ENCODE measurements at places on chromosomes 5 and 9.

DNA sequence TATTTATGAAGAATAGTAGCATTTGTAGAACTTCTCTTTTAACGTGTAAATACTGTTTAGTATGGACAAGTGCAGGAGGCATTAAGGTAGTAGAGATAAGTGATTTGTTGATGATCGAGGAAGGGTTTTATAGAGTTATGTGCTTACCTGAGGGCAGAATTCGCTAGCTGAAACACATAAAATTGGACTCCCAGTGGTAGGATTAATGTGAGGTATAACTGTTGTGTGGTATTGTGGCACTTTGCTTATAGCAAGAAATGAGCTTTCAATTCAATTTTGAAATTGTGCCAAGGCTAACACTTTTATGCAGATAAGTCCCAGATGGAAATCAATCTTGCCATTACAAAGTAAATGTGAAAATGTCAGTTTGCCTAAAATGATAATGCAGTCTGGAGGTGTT, 1.2 kb downstream of the AP3S1 start:
- no peak for DNase-seq

- no peak for DNase-seq
Observed at GRCh38 chr5:136768457-136768856, 403.1 kb upstream of the TRPC7 start.

GRCh38 chr5:35229076-35230037, 930 bp downstream of the PRLR start:
- DNase-seq = no peak

DNA sequence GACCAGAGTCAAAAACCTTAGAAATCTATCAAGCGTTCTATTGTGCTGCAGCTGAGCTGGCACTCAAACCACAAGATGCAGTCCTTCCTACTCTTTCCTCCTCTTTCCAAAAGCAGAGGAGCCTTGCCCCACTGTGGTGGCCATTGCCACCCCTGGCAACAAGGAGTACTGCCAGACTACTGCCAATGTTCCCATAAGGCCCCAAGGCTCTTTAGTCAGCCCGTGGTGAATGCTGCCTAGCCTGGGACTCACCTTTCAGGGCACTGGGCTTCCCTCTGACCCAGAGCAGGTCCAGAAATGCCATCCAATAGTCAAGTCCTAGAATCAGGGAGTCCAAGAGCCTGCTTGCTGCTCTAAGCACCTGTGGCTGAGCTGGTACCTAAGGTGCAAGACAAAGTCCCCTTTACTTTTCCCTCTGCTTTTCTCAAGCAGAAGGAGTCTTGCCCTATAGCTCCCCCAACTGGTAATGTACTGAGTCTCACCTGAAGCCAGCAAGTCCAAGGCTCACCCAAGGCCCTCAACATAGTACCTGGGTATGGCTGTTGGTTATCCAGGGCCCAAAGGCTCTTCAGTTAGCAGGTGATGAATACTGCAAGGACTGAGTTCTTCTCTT, 219.4 kb downstream of the ATPSCKMT start:
- no peak for DNase-seq

GRCh38 chr9:80615964-80616363, 1044.2 kb downstream of the TLE4 start:
- DNase-seq = no peak

- peak; percentile 61 for DNase-seq
Observed at GRCh38 chr9:71249729-71250317, 128.4 kb upstream of the TRPM3 start.

DNA sequence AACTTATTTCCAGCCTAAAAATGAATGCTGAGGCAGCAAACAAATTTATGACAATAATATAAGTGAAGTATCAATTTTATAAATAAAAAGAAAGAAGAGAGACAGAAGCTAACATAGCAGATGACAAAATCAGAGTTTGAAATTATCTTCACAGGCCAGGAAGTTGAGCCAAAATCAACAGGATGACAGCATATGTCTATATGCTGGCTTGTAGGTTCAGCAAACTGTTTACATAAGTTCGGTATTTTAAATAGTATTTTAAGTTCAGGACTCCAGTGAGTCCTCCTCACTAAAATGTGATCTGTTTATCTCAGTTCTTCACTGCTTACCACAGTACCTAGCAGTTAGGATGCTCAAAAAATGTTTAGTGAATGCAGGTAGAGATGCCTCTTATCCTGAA, 359.6 kb upstream of the SMC2 start:
- DNase-seq = no peak

DNA sequence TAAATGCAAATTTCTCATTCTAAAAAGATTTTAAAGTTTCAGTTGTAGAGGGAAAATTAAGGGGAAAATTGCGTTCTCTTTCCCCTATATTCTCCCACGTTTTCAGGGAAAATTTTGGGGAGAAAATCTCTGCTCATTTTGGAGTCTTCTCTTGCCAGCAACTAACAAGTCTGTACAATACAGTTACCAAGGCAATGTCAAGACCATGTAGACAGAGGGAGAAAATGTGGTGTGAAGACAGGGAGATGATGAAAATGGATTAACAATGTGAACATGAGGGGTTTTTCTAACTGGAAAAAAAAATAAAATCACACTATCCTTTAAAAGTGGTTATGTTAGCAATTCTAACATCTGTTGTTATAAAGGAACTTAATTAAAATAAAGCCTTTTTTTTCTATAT, 22.3 kb downstream of the SLC1A3 start:
- DNase-seq = no peak

- DNase-seq = no peak
Observed at GRCh38 chr5:81633891-81634290, 117.0 kb downstream of the SSBP2 start.

DNA sequence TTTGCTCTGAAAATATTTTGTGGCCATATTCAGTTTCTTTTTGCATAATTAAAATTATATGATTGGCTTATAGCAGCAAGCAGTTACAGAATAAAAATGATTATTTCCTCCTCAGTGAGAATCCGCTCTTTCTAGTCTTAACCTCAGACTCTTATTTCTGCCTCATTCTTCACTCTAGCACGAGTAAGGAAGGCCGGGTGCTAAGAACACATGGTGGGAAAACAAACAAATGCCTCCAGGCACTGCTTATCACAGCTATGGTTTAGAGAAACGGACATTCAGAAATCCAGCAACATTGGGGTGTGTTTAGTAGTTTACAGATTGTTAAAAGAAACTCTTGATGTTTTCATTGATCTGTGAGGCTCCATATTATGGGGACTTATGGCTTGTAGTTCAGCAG, 168.7 kb downstream of the KDM4C start:
- DNase-seq = no peak

GRCh38 chr9:113957821-113958341, 81.8 kb downstream of the ZNF618 start:
- no peak for DNase-seq

GRCh38 chr5:80008995-80009765, 18.1 kb upstream of the MTX3 start:
- DNase-seq = no peak

DNA sequence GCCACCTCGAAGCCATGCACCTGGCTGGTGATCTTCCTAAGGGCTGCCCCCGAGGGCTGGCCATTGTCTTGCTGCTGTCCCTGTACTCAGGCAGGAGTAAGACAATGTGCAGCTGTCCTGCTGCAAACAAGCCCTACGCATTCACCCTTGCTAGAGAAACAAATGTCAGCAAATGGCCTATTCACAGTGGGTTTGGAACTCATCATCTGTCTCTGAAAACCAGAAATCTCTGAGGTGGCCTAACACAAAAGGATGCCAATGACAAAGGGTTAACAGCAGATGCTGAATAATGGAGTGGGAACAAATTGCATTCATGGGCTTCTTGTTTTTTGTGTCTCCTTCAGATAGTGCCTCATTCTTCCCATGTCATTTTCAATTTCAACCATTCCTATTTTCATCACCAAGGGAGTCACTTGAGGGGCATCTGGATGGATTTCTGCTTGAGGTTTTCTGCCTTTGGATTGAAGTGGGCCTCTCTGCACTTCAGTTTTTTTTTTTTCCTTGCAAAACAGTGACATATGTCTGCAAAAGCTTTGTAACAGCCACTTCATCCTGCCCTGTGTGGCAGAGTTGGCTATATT, 261.6 kb upstream of the VLDLR start:
- peak; percentile 3 for DNase-seq

DNA sequence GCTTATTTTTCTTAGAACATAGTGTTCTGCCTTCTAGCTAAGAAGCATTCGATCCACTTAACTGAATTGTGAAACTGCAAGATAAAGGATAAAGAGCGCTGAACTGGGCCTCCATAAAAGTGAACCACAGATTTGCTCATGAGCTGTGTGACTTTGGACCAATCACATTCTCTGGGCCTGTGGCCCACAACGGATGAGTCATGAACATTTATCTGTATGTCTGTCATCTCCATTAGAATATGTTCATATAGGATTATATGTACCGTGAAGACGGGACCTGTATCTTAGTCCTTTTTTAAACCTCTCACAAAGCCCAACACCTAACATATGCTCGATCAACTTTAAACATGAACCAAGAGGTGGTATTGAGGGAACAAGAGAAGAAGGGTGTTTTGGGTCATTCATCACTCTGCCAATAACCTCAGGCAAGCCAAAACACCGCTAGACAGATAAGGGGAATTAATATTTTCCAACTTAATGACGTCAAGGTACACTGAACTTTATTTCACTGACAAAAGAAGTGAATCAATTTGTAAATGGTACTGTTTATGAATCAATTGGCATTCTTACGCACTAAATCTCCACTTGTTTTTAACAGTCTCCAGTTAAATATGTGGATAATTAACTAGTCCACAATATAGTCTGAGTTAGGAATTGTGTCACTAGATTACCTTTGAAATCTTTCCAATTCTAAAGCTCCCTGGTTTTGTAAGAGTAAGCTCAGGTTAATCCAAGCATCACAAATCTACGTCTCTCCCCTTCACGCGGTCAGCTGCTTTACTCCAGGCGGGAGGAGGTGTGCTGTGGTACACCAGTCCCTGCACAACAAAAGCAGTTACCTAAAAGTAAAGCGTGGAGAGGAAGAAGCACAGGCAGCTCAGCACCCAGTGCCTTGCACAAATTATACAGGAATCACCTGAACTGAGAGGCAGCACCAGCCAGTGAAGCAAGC, 1.6 kb downstream of the TMEM245 start:
- DNase-seq = no peak

DNA sequence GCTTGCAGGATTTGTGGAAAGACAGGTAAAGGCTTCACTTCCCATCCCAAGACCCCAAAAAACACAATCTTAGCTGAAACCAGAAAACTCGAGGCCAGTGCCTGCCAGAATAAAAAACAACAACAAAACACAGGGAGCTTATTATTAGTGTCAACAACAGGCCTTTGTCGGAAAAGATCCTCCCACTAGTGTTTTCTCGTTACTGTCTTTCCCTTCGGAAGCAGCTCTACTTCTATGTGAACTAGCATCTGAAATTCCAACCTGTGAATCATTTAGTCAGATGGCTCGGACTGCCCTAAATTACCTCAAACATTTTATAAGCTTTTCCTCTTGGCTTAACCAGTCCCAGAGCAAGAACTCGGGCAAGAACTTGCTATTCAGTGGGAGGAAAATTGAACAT, 122.2 kb upstream of the GNA14 start:
- DNase-seq = peak; percentile 93

- no peak for DNase-seq
Observed at GRCh38 chr5:157233515-157233914, 32.4 kb upstream of the CYFIP2 start.

DNA sequence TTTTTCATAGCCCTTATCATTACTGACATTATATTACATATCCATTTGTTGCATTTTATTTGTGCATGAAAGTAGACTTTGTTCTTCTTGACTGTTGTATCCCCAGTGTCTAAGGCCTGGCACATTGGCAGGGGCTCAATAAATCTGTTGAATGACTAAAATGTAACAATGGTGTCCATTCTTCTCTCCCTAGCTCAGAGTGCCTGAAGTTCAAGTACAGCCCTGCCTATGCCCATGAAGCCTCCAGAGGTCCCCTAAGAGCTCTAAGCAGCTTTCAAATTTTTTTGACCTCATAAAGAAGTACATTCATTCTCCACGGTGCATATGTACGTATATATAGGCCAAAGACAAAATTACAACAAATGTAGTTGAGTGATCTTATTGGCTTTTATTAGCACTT, 4.2 kb upstream of the BSPRY start:
- DNase-seq = peak; percentile 79

GRCh38 chr9:12785260-12785770, 10.5 kb downstream of the LURAP1L start:
- DNase-seq = peak; percentile 45

GRCh38 chr5:133957591-133957990, 10.8 kb downstream of the C5orf15 start:
- DNase-seq = no peak

GRCh38 chr5:19987612-19988361, at the start of gene CDH18:
CDH18 (minus strand) TSS chr5:19988200; CDS start chr5:19838986, 149,214 bp downstream.
- peak; percentile 49 for DNase-seq

- DNase-seq = no peak
Observed at GRCh38 chr9:12764150-12764549, 10.7 kb upstream of the LURAP1L start.

GRCh38 chr5:68378204-68378820, 162.8 kb downstream of the PIK3R1 start:
- no peak for DNase-seq

DNA sequence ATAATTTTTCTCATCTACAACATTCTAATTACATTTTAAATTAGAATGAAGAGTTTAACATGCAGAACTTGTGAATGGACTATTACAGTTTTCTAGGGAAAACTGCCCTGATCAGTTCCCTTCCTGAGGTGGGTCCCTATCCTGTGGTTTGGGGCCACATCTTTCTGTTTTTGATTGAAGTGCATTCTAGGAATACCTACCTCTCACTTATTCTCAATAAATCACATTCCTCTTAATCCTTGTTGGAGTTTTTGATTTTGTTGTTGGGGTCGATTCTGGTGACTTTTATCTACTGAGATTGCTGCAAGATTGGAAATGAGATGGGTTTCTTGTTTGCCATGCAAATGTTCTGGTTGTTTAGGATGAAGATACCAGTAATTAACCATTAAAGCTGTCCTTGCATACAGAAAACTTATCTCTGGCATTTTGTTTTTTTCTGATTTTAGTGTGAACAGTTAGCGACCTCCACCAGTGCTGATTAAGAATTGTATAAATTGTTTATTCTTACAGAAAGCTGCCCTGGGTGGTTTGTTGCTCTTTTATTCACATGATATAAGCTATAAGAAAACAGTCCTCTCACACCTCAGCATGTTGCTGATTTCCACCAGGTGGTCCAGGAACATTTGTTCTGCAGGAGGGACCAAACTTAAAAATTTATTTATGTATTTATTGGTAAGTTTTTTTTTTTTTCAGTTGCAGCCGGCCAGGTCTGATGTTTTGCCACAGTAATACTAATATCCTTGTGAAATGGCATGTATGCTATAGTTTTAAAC, 269.9 kb downstream of the FANCC start:
- DNase-seq = no peak

DNA sequence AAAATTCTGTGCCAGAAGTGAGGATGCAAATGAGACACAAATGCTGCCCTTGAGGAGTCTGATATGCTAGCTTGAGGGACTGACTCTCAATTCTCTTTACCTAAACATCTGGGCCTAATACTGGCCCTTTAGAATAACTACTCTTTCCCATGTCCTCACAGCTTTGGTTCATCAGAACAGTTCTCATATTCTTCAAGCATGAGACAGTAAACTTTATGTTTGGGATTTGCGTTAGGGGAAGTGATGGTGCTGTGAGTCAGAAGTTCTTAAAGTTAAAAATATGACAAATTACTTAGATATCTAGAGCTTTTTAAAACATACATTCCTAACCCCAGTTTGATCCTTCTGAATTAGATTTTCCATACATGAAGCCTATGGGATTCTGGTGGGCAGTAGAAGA, 665.0 kb upstream of the RGMB start:
- DNase-seq = no peak

GRCh38 chr9:72065076-72065475, 4.7 kb upstream of the C9orf57 start:
- no peak for DNase-seq
